NCI-H2171 (cell line): ENCODE measurements at places on chromosomes 2 and 18.

DNA sequence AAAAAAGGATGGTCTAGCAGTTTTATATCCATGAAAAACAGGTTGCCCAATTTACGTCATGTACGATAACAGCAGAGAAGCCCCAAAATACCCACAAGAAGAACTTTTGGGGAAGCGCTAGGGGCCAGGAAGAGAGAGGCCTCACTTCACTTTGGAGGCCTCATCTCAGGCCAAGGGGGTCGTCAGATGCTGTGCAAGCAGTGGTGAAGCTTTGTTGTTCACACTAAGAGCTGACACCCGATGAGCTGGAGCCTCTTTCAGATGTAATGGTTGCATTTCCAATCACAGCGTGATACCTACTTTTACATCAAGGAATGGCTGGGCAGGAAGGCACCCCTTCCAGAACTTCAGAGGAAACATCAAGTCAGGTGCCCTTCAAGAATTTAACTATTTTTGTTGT is 242.3 kb upstream of the PXDN start:
- no peak for DNase-seq

DNA sequence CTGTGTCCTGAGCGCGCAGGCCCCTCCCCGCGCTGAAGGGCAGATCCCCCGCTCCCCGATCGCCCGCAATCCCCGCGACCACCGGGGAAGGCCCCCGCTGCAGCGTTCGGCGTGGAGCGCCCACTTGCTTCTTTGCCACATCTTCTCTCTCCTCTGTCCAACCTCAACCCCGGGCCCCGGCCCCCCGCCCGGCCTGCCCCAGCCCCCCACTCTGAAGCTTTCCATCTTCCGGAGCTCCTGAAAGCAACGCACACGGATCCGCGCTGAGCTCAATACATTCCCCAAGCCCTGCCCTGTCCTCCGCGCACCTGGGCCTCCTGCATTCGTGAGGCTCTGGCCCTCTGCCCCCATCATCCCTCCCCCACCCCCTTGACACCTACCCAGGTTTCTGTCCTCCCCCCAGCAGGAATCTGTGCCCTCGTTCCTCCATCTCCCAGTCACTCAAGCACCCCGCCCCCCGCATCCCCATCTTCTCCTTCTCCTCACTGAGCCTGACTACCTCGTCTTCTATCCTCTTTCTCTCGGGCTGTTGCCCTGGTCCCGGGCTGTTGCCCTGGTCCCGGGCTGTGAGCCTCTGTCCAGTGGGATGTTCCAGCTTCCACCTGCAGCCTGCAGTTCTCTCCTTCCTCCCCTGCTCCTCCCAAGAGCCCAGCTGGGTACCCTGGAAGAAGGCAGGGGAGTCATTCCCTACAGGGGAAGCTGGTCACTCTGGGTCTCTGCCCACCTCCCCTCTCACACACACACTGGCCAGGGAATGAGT is 7.8 kb downstream of the SPEG start:
- DNase-seq, result no peak

- DNase-seq, result no peak
Measured at GRCh38 chr18:35158728-35159450, 81.9 kb upstream of the ZNF397 start.

GRCh38 chr2:66555501-66556324 is 120.8 kb downstream of the MEIS1 start:
- DNase-seq, result no peak

GRCh38 chr2:151761687-151762086 is 27.4 kb upstream of the NEB start:
- no peak for DNase-seq
